ENCODE measurements at places on chromosomes 2 and 18.

DNA sequence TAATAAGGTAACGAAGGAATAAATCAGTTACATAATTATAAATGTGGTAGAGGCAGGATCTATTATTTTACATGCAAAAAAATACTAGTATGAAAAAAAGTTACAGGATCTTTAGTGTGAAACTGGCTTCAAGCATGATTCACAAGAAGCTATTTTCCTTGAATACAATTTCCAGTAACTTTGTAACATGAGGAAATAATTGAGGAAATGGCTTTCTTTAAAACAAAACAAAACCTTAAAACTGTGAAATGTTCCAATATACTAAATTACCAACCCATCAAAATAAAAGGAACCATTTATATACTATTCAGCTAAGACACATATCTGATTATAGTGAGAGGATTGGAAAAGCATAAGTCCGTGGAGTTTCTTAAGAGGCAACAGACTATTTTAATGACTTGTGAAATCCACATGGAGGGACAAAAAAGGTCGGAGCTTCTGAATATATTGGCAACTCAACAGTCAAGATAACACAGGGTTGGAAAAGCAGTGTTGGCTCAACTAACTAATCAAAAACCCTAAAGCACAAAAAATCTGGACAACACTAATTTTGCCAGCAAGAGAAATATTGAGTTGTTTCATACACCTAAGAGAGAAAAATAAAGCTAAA lies 10.6 kb downstream of the IRS1 start:
- no peak for DNase-seq

DNA sequence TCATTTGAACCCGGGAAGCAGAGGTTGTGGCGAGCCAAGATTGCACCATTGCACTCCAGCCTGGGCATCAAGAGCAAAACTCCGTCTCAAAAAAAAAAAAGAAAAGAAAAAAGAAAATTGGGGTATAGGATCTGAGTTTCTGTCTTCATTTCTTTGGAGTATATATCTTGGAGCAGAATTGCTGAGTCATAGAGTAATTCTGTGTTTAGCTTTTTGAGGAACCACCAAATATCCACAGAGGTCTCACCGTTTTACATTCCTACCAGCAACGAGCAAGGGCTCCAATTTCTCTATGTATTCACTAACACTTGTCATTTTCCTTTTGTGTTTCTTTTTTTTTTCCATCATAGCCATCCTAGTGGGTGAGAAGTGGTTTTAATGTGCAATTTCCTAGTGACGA lies 87.6 kb upstream of the TEX51 start:
- DNase-seq = no peak

DNA sequence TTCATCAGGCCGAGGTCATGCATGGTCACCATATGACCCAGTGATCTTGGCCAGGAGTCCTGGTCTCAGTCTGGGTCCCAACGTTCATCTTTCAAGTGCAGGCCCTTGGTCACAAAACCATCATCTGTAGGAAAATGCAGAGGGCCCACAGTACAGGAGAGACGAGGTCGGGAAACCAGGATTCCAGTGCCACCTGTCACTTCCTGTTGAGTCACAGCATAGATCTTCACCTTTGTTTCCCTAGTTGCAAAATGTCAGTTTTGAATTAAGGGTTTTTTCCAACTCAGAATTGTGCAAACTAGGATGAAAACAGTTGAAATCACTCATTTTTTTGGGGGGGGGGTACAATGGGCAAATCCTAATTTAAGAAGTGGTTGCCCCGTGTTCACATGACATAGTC lies 162.2 kb downstream of the INSIG2 start:
- no peak for DNase-seq

DNA sequence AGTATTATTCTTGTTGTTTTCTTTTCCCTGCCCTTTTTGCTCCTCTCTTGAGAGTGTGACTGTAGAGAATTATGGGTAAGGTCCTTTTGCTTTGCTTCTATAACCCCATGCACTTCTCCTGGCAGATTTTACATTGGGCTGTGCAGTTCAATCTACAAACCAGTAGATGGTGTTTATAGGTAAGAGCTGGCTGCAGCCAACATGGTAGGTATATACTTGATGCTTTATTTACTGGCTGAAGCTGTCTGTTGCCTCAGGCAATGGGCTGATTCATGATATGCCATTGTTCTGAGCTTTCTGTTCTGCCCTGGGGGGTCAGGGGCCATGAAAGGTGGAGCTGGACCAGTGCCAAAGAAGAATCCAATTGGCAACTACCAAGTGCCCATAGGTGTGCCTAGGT lies 48.3 kb upstream of the MYL1 start:
- DNase-seq = no peak

- DNase-seq = no peak
Observed at GRCh38 chr2:181158427-181158826, 178.0 kb downstream of the UBE2E3 start.

DNA sequence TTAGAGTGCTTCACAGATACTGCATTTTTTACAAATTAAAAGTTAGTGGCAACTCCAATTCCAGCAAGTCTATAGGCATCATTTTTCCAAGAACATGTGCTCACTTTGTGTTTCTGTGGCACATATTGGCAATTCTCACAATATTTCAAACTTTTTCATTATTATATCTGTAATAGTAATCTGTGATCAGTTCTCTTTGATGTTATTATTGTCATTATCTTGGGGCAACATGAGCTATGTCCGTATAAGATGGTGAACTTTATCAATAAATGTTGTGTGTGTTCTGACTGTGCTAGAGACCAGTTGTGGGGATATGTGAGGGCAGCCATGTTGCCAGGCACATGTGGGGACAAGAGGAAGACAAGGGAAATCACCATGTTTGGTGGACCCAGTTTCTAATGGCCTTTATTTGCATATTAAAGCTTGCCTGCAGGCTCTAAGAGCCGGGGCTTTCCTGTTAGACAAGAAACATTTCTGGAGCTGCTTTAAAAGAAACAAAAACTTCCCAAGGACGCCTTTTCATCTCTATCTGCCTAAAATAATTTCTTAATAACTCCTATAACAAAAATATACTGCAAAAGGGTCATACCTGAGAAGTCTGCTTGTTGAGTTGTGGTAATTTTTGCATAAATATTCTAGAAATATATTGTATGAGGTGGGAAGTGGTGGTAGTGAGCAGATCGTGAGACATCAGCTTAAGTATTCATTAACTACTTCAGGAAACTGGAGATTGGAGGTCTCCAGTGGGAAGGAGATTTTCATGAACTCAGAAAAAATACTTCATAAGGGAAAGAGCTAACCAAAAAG lies 37.2 kb downstream of the KYNU start:
- no peak for DNase-seq

DNA sequence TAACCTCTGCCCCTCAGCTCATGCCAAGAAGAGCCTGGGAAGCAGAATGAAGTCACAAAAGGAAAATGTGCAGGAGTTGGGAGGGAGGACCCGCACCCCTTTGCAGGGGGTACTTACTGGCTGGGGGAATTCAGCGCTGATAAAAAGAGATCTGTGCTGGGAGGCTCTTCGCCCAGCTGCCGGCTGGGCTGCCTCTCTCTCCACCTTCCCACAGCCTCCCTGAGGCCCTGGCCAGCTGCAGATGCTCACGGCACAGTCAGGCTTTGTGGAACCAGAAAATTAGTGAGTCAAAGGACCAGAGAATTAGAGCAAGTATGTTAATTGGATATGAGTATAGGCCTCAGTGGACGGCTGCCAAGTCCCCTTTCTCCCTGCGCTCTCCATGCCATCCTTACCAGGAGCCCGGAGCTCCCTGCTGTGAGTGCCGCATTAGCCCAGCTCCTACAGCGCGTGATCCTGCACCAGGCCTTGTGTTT lies 181.7 kb upstream of the SH3BP4 start:
- no peak for DNase-seq

Data from activated naive CD4-positive, alpha-beta T cell treated with anti-CD3 and anti-CD28 coated beads, Interleukin-2, amount 50 U/mL, for 72 hours (primary cell).